ENCODE measurements at places on chromosomes 6 and 20. TPM values are rescaled to one million over a fixed set of nuclear protein-coding genes. Genes with fewer than 3 reads are reported as not detected.

The BHLHE23 gene
- not detected for total RNA-seq

The MUC21 gene
- not detected for total RNA-seq

The C6orf118 gene
- total RNA-seq: not detected

The FOXA2 gene
- not detected for total RNA-seq

The KCNG1 gene
- total RNA-seq: 1.1 TPM

The NEURL2 gene
- 2.7 TPM for total RNA-seq

The AVP gene
- total RNA-seq: not detected

The PACSIN1 gene
- total RNA-seq: not detected

The VEGFA gene
- total RNA-seq: 78.4 TPM

The POM121L2 gene
- total RNA-seq: not detected

The MAK gene
- total RNA-seq: 0.13 TPM

The OLIG3 gene
- total RNA-seq: not detected

The FAM162B gene
- total RNA-seq: not detected

The LST1 gene
- not detected for total RNA-seq

The MYCT1 gene
- 0.13 TPM for total RNA-seq

The EPB41L2 gene
- total RNA-seq: 267 TPM

The HLA-DRB5 gene
- total RNA-seq: 0.32 TPM

The SLC32A1 gene
- not detected for total RNA-seq

The MATN4 gene
- not detected for total RNA-seq

The ZC2HC1B gene
- total RNA-seq: 0.26 TPM

The GLO1 gene
- total RNA-seq: 135 TPM

The PAX1 gene
- not detected for total RNA-seq

The LY86 gene
- not detected for total RNA-seq

The C2 gene
- 19.1 TPM for total RNA-seq

The SLPI gene
- 11.7 TPM for total RNA-seq

The LY6G6C gene
- not detected for total RNA-seq

The PSORS1C1 gene
- total RNA-seq: 3.1 TPM

The MRPS18B gene
- 84.2 TPM for total RNA-seq

The BTN1A1 gene
- total RNA-seq: not detected

The TENT5A gene
- 118 TPM for total RNA-seq

The KCNK5 gene
- 0.76 TPM for total RNA-seq

The HLA-DQB2 gene
- total RNA-seq: not detected

The SH3BGRL2 gene
- 2.9 TPM for total RNA-seq

The PPP1R16B gene
- not detected for total RNA-seq

The C4A gene
- 4.0 TPM for total RNA-seq

The DACT2 gene
- 3.3 TPM for total RNA-seq

The HEY2 gene
- 0.86 TPM for total RNA-seq

Measured in articular chondrocyte of knee joint (primary cell).